PC-9 (cell line): ENCODE measurements at places on chromosomes 7 and 10.

- no peak for DNase-seq
Observed at GRCh38 chr10:59082249-59082648, 94.2 kb upstream of the PHYHIPL start.

DNA sequence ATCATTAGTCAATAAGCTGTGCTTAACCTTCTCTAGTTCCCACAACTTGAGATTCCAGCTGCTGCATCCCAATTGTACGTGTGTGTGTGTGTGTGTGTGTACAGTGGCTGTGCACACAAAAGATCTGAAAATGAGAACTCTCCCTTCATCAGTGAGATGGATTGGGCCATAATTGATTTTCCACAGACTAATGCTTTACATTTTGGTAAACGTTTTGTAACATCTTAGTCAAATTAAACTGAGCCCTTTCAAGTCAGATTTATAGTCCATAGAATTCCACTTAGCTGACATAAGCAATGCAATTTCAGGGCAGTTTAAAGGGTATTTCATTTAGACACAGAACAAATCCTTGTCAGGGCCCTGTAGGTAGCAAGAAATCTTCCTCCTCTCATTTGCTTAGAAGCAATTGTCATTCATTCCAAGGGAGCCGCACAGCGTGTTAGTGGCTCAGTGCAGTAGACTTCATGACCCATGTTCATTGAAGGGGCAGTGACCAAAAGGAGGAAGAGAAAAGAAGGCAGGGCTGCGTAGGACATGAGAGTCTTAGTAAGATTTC is 1123.5 kb upstream of the AUTS2 start:
- DNase-seq, result no peak

- no peak for DNase-seq
Observed at GRCh38 chr10:6513476-6513875, 66.6 kb downstream of the PRKCQ start.

DNA sequence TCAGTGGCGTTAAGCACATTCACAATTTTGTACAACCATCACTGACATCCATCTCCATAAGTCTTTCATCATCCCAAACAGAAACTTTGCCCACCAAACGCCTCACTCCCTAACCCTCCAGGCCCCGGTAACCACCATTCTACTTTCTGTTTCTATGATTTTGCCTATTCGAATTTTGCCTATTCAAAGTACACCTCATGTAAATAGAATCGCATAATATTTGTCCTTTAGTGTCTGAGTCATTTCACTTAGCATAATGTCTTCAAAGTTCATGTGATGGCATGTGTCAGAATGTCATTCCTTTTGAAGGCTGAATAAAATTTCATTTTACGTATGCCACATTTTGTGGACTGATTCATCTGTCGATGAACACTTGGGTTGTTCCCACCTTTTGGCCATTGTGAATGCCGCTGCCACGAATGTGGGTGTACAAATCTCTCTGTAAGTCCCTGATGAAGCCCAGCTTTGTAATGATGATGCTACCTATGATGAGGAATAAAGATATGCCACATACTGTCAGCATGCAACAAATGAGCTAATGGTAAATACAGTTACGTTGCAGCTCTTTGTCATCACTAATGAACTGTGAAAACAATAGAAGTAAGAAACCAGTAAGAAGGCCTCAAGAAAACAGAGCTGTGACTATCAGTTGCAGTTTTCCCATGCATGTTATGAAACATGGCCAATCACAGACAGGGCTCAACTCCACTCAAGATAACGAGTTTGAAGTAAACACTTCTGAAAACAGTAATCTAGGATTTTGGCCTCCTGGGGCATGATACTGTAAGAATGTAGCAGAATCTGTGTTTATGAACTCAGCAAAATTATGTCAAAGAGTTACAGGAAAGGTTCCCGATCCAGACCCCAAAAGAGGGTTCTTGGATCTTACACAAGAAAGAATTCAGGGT is 120.0 kb downstream of the ADAM12 start:
- DNase-seq, result no peak

- peak; percentile 9 for DNase-seq
Observed at GRCh38 chr7:21542891-21543527, at the start of gene DNAH11. DNAH11 (plus strand) TSS chr7:21543039; CDS start chr7:21543246, 207 bp downstream.

GRCh38 chr7:34385384-34385783 is 272.6 kb upstream of the NPSR1 start:
- no peak for DNase-seq

DNA sequence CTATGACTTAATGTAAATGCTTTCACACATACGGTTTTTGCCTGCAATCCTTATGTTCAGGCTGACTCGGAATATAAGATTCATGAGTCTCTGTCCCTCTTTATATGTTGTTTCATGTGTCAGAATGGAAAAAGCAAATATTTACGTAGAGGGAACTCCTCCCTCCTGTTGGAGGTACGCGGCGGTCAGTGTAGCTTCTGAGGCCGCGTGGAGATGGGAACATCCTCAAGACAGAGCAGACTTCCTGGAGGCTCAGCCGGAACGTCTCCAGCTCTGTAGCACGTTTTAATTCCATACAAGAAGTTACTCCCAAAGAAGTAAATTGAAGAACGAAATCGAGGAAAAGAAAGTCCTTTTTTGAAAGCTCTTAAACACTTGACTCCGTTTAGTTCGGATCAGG is 248.3 kb downstream of the EBF3 start:
- no peak for DNase-seq

- DNase-seq, result no peak
Observed at GRCh38 chr10:89668386-89669071, 23.5 kb upstream of the PANK1 start.

- peak; percentile 50 for DNase-seq
Observed at GRCh38 chr10:117366741-117367140, 8.5 kb downstream of the PDZD8 start.

- DNase-seq, result no peak
Observed at GRCh38 chr10:126997801-126998590, 92.8 kb downstream of the DOCK1 start.

DNA sequence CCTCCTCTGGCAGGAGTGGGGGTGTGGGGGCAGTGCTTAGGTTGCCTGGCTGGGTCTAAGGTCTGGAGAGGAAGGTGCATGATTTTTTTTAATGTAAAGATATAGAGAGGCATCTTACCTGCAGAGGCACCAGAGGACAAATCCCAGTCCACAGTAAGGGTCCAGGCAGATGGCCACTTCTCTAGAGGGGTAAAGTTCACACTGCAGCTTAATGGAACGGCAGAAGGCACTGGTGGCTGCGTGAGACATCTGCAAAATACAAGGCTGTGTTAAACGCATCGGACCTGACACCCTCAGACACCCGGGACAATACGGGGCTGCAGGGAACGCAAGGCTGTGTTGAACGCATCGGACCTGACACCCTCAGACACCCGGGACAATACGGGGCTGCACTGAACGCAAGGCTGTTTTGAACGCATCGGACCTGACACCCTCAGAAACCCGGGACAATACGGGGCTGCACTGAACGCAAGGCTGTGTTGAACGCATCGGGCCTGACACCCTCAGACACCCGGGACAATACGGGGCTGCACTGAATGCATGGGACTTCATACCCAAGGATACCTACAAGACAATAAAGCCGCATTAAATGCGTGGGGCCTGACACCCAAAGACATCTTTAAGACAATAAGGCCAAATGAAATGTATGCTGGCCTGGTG is 206.0 kb downstream of the ZMYND11 start:
- no peak for DNase-seq

DNA sequence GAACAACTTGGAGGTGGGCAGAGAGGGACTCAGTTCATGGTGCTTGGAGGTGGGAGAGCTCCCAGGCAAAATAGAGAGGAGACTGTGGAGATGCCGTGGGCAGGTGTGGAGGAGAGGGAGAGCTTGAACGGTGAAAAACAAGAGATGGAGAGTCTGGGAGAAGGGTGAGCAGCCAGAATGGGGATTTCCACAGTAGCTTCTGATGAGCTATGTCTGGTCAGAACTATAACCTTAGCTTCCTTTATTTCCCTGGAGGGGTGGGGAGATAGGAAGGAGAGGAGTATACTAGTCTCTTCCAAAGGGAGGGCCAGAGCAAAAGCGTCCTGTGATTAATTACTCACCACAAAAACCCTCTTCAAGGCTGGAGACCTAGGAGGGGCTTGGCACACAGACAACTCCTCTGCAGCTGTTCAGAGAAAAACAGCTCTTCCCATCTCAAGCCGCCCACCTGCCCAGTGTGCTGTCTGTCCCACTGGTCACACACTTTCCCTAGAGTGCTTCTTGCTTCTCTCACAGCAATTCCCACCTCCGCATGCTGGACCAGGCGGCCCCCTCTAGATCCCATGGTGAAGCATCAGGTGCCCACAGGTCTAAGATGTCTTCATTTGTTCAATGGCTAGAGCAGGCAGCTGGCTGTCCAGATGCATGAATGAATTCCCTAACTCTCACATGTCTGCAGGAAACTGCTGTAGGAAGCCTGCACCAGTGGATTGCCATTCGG is 41.9 kb downstream of the TAS2R41 start:
- no peak for DNase-seq

- DNase-seq, result no peak
Observed at GRCh38 chr10:72322030-72322279, 32.8 kb downstream of the DNAJB12 start.

DNA sequence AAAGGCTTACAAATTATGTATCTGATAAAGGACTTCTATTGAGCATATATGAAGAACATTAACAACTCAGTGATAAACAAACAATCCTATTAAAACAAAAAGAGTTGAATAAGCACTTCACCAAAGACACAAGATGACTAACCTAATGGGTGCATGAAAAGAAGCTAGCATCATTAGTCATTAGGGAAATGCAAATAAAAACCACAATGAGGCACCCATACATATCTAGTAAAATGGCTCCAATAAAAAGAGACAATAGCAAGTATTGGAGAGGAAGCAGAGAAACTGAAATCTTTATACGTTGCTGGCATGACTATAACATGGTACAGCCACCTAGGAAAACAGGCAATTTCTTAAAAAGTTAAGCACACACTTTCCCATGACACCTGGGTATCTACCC is 77.6 kb upstream of the ZMIZ1 start:
- no peak for DNase-seq

- DNase-seq, result no peak
Observed at GRCh38 chr7:142313528-142313927, 55.7 kb upstream of the PRSS58 start.

DNA sequence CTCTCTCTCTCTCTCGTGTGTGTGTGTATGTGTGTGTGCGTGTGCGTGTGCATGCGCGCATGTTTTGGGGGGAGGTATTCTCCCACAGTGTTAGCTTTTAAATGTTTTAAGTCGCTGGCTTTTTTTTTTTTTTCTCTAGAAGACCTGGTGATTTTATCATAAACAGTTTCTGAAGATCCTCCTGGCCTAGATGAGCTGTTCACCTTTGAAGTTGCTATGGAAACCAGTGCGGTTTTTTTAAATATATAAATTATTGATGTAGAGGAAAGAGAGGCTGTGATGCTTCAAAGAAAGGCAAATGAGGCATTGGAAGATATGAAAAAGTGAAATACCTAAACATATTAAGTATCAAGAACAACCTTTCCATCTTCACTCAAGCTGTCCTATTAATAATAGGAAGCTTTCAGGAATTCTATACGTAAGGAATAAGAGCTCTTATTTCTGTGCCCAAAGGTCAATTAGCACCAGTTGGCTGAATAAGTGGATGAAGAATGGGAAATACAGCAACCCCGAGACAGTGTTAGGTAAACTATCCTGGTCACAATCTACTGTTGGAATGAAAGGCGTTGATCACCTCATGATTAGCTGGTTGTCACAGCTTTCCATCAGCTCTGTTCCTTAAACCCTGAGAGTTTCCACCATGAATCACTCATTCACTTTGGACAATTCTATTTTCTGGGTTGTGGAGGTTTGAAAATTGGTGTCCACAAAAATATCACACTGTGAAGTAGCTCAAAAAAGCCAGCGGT is 66.5 kb upstream of the SLC35G1 start:
- DNase-seq, result no peak

DNA sequence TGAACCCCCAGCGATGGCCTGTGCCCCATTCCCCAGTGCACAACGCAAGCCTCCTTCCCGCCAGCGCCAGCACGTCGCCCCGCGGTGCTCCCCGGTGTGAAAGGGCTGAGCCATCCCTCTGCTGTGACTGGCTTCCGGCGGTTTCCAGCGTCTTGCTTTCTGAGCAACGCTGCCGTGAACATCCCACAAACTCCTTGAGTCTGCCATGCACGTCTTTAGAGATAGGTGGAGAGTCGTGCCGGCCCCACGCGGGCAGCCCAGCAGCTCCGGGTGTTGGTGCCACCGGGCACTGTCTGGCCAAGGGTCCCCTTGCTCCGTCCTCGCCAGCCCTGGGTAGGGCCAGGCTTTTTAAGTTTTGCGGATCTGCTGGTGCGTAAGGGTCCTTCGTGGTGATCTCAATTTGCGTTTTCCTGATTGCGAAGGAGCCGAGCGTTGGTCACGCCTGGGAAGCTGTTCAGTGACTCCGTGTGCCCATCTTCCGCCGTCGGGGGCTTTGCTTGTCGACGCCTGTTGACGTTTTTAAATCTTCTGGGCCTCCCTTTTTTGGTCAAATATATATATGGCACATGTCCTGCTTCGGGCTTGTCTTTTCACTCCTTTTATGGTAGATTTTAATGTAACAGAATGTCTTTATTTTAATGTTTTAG is 70.6 kb downstream of the FOXL3 start:
- DNase-seq, result no peak

DNA sequence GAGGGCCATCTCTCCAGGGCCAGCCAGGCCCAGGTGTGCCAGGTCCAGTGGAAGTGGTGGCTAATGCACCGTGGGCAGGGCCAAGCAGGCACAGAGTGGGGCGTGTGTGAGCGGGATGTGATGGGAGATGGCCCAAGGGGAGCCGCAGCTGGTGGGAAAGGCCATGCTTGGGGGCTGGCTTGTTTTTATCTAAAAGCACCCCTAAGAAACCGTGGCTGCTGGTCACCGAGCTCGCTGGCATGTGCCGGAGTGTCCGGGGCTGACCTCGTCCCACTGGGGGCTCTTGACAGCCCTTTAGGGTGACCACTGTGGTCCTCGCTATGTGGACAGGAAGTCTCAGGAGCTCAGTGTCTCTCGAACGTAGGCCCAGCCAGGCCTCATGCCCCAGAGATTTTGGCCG is 582.4 kb upstream of the FOXK1 start:
- no peak for DNase-seq

DNA sequence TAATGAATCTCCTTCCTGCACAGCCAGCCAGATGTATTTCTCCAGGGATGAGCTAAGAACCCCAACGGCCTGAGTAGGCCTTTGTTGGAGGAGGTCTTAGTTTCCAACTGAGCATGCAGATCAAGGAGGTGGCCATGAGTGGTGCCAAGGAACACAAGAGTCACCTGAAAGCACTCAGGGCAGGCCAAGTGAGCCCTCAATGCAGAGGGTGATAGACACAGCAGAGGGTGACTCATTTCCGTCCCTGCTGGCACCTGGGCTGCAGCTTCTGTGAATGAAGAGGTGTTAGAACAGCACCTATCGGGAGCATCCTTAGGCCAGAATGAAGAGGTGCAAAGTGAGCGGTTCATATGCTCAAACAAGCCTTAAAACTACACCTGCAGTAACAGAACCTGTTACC is 211.8 kb downstream of the FRMD4A start:
- DNase-seq, result peak; percentile 33

DNA sequence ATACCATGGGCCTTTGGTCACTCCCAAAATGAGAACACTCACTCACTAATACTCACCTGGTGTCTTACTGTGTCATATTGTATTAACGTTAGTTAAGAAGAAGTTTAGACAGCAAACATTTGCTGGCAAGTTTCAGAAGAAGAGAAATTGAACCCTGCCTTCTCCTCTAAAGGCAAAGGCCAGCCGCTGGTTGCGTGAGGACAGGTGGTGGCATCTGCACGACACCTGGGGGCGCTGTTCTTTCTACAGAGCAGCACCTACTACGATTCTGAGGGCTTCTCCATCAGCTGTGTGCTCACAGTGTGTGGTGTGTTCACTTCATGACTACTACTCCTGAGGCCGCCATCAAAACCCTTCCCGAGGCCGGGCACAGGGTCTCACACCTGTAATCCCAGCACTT is 17.9 kb upstream of the CLEC2L start:
- no peak for DNase-seq

- DNase-seq, result no peak
Observed at GRCh38 chr7:9945857-9946256, 1027.8 kb upstream of the PHF14 start.
